ENCODE measurements at places on chromosomes 12 and 14.

DNA sequence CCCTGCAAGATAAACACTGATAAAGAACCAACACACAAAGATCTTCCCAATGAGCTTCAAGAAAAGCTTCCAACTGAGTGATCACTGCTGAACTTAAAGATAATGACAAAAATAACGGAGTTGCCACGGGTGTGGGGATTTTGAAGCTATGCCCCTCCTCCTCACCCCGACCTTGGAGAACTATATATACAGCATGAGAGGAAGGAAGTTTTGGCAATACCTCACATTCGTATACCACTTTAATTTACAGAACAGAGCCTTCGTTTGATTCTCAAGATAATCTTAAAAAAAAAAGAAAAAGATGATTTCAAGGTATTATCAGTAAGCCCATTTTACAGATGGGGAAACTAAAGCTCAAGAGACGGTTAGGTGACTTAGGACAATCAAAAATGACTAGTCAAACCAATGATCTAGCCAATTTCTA lies 715 bp downstream of the NEK9 start:
- no peak for DNase-seq

DNA sequence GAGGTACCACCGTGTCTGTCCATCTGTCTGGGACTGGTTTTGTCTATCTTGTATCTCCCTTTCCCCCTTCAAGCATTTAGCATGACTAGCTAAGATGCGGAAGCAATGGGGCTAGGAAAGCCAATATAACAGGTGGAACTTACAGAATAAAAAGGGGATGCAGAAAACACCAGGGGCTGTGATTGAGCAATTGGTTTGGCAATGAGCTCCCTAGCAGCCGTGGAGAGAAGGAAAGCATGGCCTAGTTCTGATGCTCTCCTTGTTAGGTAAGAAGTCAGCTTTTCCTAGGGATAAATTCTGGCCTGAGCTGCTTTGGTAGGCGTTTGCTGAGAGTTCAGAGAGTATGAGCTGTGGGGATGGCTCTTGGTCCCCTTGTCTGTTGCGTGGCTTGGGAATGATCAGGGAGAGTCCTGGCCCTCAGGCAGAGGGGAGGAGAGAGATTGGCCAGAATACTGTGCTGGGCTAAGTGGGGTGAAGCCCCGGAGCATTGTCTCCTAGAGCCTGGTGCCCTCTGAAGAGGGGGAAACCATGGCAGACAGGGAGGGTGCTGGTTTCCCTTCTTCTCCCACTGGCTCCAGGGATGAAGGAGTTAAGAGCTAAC lies 7.1 kb downstream of the SETD1B start:
- DNase-seq = peak; percentile 32

- DNase-seq = no peak
These were observed 4.0 kb upstream of the SYCP3 start for GRCh38 chr12:101743242-101743641.

DNA sequence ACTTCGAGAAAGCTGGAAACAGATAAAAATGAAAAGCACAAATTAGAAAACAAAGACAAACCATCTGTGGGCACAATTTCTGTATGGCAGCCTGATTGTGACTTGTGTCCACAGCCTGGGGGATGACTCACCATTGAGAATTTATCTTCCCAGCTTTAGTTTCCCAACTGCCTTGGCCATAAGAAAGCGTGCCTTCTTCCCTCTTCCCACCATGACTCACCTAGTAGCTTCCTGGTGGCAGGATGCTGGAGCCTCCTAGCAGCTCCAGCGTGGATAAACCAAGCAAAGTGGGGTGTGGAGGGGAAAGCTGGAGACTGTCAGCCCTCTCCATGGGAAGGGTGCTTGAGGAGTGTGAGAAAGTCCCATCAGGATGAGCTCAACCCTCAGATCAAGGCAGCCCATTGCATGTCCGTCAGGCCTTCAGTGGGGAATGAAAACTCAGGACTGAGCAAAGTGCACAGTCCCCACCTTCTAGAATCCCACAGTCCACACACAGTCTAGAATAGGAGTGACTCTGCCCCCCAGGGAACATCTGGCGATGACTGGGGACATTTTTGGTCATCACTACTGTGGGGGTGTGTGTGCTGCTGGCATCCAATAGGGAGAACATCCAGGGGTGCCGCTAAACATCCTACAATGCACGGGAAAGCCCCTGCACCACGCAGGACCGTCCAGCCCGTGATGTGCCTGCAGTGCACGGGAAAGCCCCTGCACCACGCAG lies 22.4 kb upstream of the SERPINA6 start:
- no peak for DNase-seq

GRCh38 chr12:102871014-102871413 lies 46.0 kb downstream of the PAH start:
- DNase-seq = no peak

DNA sequence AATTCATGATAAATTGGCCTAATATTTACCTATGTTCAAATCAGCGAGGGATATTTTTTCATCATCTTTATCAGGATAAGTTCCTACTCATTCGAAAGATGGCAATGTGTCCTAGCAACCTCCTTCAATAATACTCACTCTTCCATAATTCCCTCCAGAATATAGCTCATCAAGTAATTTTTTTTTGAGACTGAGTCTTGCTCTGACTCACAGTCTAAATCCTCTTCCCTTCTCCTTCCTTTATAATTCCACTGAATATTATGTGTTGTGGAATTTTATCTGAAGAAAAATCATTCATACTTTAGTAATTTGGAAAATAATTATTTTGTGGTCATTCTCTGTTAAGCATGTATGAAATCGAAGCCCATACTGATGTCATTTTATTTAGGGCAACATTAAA lies 663.8 kb downstream of the FLRT2 start:
- no peak for DNase-seq

DNA sequence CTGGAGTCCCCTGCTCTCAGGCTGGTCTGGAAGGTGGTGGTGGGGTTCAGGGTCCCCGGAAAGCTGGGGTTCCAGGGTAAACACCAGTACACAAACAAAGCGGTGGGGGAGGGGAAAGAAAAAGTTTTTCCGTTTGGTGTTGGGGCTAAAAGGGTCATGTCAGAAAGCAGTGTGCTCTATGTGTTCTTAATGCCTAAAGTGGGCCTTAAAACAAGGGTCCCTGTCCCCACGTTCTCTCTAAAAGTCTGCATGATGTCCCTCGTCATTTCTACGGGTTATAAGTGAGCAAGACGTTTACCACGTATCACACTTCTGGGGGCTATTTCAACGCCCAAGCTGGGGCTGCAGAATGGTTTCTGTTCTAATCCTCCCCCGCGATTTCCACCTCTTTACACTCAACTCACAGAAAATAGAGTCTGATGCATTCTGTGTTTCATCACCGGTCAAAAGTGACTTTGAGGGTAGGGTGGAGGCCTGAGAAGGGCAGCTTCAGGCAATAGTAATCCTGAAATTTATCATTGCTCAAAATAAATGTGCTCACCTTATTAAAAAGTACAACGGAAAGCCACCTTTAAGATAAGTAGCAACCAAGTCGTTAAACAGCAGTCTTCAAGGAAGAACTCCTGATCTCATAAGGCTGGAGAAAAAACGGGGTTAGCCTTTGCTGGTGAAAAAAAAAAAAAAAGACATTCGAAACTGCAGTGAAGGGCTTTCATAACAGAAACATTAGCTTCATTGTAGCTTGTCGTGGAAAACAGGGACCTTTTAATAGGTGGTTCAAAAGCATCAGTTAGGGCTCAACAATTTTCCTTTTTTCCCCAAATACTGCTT lies 63.9 kb upstream of the PTGR2 start:
- peak; percentile 68 for DNase-seq

DNA sequence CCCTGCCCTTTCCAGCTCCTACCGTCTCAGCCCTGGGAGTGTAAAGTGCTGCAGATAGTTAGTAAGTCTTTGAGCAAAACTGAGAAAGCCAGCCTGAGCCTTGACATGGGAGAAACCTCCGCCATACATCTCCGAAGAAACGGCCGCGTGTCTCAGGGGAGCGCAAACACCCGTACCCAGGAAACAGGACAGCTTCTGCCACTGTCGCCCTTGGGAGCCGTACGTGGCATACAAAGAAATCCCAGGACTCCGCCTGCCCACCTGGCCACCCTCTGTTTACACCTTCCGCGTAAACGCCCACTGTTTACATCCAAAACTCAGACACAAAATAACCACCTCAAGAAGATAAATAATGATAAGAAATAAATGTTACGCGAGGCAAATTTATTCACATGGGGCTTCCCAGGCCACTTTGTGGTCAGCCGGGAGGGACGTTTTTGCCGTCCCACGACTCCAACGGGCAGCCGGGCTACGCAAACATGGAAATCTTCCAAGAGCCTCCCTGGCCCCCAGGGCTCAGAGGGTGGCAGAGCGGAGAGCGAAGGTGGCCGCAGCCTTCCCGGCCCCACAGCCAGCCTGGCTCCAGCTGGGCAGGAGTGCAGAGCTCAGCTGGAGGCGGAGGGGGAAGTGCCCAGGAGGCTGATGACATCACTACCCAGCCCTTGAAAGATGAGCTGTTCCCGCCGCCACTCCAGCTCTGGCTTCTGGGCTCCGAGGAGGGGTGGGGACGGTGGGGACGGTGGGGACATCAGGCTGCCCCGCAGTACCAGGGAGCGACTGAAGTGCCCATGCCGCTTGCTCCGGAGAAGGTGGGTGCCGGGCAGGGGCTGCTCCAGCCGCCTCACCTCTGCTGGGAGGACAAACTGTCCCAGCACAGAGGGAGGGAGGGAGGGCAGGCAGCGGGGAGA lies at the start of gene BDKRB2:
Gene BDKRB2, plus strand, starts transcription at position 689 of the 908 bp plus-strand sequence. CDS start 32,269 bp downstream, outside the sequence.
- peak; percentile 33 for DNase-seq

All from activated T-cell treated with anti-CD3 and anti-CD28 coated beads, Interleukin-2, amount 50 U/mL, for 48 hours (primary cell).